ENCODE measurements at places on chromosomes 13 and 19.

DNA sequence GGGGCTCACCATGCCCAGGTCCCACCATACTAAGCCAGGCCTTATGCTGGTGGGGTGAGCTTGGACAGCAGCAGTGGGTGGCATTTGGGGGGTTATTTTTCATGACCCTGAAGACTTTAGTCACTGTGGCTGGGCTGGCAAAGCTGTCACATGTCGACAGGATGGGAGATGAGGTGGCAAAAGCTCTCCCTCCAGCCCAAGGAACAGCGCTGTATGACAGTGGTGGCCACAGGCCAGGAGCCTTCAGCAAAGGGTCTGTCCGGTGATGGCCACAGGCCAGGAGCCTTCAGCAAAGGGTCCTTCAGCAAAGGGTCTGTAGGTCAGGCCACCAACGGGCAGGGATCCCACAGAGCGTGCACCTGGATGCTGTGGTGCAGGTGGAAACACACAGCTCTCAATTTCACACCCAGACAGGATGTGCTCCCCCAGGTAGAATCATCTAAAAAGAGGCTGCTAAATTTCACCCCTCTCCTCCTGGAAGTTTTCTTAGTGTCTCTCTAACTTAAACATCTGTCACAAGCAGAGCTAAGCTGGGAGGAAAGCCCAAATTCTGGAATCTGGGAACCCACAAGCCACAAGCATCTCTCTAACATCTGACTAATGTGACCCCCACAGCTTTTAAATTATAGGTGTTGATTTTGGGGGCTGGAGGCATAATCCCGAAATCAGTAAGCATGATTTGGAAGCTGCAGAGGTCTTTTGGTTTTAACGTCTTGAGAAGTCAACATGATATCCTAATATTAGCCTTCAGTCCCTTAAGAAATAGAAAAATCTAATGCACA lies 23.0 kb downstream of the COL4A1 start:
- DNase-seq: no peak

- no peak for DNase-seq
Observed at GRCh38 chr13:44382635-44383145, 9.1 kb downstream of the SERP2 start.

- no peak for DNase-seq
Observed at GRCh38 chr13:60019119-60019993, 144.4 kb downstream of the DIAPH3 start.

GRCh38 chr19:12786141-12786870 lies 5.0 kb upstream of the JUNB start:
- no peak for DNase-seq

Data from dermis microvascular lymphatic vessel endothelial cell (primary cell).